Smooth muscle cell of the coronary artery (primary cell): ENCODE measurements at places on chromosomes 6 and 20. TPM values are rescaled to one million over a fixed set of nuclear protein-coding genes. Genes with fewer than 3 reads are reported as not detected.

The UNC93A gene
- not detected in 2 replicates for total RNA-seq

The TCF21 gene
- 3.5 and 9.9 TPM in 2 replicates for total RNA-seq

The CFB gene
- 15.0 and 108 TPM in 2 replicates for total RNA-seq

The CNR1 gene
- total RNA-seq: 0.45 TPM in 1 of 2 replicates, not detected in the other

The CD109 gene
- total RNA-seq: 5.2 and 18.0 TPM in 2 replicates

The MDFI gene
- total RNA-seq: 0.23 and 5.8 TPM in 2 replicates

The SLC12A5 gene
- total RNA-seq: under 0.01 TPM in 1 of 2 replicates, not detected in the other

The MATN4 gene
- 0.23 TPM in 1 of 2 replicates, not detected in the other for total RNA-seq

The SLC2A10 gene
- total RNA-seq: 33.5 and 45.4 TPM in 2 replicates

The IPCEF1 gene
- total RNA-seq: not detected in 2 replicates

The TMEM244 gene
- not detected in 2 replicates for total RNA-seq

The PDRG1 gene
- total RNA-seq: 4.4 and 5.3 TPM in 2 replicates

The SYTL3 gene
- total RNA-seq: 0.82 and 1.4 TPM in 2 replicates

The HUS1B gene
- total RNA-seq: 0.68 and 1.1 TPM in 2 replicates

The SYNJ2 gene
- total RNA-seq: 31.7 and 64.1 TPM in 2 replicates

The CCM2L gene
- total RNA-seq: 0.23 TPM in 1 of 2 replicates, not detected in the other

The SMIM26 gene
- 89.1 and 194 TPM in 2 replicates for total RNA-seq

The ADAM33 gene
- 0.30 and 48.6 TPM in 2 replicates for total RNA-seq

The CEP162 gene
- 5.4 and 6.3 TPM in 2 replicates for total RNA-seq

The AARS2 gene
- 13.1 and 14.4 TPM in 2 replicates for total RNA-seq

The PNISR gene
- 37.7 and 39.1 TPM in 2 replicates for total RNA-seq

The GHRH gene
- not detected in 2 replicates for total RNA-seq

The CEP250 gene
- total RNA-seq: 16.4 and 38.3 TPM in 2 replicates

The HLA-G gene
- 0.35 TPM in 1 of 2 replicates, not detected in the other for total RNA-seq

The GGT7 gene
- 9.9 and 11.9 TPM in 2 replicates for total RNA-seq

The EYS gene
- total RNA-seq: under 0.01 TPM in 1 of 2 replicates, not detected in the other
